ENCODE measurements at places on chromosomes 2 and 18.

- peak; percentile 36 for DNase-seq
Measured at GRCh38 chr2:97806738-97807618, 93.6 kb downstream of the ZAP70 start.

DNA sequence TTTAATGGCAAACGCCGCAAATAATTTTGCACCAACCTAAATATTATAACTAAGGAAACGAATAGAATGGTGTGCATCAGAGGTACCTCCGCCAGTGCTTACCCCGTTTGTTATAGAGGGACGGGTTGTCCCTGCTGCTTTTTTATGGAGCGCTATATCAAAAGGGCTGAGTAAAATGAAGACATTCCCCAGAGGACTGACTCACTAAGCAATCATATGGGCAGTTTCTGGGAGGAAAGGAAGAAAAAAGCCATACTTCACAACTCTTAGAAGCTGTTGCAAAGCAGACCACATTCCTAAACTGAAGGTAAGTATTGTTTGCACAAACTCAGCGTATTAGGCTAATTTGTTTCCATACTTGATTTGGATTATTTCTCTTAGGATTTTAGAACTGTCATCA, 12.9 kb downstream of the ID2 start:
- no peak for DNase-seq

DNA sequence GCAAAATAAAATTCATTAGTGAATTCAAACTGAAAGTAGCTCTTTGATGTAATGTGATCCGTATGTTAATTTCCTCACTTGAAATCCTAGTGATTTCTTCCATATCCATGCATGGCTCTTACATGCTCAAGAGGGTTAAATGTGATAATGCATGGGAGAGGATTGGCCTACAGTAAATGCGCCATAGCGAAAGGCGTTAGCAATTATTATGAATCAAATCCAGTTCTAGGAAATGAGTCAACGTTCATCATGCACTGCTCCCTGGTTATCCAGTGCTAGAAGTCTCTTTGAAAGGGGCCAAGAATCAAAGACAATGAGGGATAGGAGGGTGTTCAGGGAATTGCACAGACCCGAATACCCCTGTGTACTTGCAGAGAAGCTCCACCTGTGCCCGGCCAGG, 101.4 kb upstream of the RASGRP3 start:
- DNase-seq, result no peak

DNA sequence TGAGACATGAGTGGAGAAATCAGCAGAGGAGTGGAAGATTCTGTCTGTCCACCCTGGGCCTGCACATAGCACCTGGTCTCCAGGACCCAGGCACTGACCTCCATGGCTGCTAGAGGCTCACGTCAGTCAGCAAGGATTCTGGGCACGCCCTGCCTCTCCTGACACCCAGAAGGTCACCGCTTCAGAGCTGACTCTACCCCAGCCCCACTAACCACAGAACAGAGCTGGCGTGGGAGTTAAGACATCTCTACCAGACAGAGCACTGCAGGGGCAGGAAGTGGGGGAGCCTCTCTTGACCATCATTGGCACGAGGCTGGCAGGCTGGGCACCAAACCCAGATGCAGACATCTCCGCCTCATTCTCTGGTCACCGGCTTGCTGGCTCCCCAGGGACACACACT, 3.0 kb downstream of the ADCY3 start:
- no peak for DNase-seq

DNA sequence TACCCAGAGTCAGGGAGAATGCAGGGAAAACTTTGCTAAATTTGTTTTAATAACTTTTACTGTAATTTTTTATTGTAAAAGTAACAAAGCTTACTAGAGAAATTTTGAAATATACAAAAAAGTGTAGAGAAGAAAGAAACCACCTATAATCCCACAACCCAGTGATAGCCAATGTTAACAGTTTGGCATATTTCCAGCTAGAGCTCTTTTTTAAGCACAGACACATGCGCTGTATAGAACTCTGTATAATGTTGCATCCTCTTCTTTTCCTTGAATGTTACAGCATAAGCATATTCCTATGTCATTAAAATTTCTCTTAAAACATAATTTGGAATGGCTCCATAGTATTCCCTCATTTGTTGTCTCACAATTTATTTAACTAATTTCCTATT, 37.4 kb upstream of the EPAS1 start:
- DNase-seq, result no peak

- peak; percentile 58 for DNase-seq
Measured at GRCh38 chr2:106095478-106096298, 98.4 kb downstream of the UXS1 start.

DNA sequence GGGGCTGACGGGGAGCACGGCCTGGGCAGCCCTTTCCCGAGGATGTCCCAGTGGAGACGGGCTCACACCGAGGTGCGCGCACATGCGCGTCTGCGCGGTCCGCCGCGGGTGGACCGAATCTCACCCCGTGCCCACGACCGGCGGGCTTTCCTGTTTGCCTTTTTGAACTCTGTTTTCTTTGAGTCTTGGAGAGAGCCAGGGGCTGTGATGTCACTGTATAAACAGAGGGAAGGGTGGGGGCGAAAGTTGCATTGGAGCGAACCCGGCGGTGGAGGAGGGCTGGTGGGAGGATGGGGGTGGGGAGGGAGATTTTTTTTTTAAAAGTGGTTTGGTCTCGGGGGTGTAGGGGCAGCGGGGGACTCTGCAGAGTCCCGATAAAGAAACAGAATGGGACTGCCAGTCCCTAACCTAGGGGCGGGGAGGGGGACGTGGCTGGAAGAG, 141.2 kb upstream of the CTAGE1 start:
- no peak for DNase-seq

GRCh38 chr18:76958692-76959341, 136.5 kb downstream of the ZNF236 start:
- DNase-seq, result no peak

- DNase-seq, result no peak
Measured at GRCh38 chr2:229665158-229665557, 49.2 kb downstream of the DNER start.

DNA sequence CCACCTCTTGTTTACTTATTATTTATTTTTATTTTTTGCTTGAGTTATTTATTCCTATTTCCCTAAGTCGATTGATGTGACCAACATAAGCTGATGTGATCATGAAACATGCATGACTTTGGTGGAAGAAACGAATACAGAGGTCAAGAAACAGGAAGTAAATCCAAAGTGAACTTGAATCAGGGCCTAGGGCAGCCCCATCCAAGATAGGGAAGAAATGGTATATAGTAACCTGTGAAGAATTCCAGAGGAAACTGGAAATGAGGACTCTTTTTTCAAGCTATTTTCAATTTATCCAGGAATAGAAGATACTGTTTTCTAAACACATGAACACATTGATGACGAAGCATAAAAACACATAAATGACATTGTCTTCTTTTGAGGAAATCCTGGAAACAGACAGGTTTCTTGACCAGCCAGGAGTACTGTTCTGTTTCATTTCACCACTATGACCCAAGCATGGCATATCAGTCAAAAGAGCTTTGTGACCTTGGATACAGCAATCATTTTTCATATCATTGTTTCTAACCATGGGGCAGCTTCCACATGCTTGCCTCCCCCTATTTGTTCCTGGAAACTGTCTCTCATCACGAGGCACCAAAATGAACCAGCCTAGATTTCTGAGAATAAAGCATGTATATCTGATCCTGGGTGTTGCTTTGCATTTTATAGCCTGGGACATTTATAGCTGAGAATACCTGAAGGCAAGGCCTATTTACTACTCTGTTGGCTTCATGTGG, 9.1 kb upstream of the LCLAT1 start:
- DNase-seq, result no peak

DNA sequence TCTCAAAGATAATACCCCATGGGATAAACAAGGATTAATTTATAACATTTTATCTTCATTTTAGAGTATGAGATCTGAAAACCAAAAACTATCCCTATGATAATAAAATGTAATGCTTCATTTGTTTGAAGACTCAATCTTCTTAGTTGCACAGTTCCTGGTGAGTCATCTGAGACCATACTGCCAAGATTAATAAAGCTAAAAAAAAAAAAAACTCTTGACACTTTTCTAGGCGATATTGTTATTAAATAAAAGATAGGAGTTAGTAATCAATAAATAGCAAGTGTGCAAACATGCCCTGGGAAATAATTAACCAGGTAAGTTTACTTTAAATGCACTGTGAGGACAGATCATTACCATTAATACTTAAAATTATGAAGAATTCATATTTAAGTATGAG, 83.9 kb downstream of the RPE start:
- no peak for DNase-seq

DNA sequence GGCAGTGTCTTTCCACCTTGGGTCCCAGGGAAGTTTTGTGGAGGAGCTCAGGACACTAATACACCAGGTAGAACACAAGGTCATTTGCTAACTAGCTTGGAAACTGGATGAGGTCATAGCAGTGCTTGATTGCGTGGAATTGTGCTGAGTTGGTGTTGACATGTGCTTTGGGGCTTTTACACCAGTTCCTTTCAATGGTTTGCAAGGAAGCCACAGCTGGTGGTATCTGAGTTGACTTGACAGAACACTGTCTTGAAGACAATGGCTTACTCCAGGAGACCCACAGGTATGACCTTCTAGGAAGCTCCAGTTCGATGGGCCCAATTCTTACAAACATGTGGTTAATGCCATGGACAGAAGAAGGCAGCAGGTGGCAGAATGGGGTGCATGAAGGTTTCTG, 5.9 kb downstream of the CTLA4 start:
- no peak for DNase-seq

DNA sequence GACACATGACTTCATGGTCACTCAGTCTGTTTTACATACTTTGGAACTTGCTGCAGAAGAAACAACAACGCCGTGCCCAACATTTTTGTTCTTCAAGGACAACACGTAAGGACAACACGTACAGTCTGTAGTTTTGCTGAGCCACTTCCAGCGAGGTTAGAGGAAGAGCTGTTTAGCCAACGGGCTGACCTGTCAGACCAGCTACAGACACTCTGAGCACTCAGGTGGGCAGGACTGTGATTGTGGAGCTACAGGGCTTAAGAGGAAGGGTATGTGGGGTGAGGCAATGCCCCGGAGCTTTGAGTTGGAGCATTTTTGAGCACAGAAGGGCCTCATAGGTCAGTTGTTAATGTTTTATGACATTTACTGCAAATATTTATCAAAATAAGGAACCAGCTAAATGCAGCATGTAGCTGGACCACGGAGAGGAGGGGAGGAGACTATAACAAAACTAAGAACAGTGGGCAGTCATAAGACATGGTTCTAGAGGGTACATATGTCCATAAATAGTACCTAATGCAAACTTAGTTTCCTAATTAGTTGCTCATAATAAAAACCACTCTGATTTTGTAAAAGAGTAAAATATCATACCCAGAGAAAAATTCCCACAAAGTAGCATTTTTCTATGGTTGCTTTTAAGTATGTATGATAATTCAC, 26.3 kb upstream of the NPC1 start:
- DNase-seq, result no peak

- no peak for DNase-seq
Measured at GRCh38 chr2:44107974-44108373, 60.7 kb upstream of the PPM1B start.

DNA sequence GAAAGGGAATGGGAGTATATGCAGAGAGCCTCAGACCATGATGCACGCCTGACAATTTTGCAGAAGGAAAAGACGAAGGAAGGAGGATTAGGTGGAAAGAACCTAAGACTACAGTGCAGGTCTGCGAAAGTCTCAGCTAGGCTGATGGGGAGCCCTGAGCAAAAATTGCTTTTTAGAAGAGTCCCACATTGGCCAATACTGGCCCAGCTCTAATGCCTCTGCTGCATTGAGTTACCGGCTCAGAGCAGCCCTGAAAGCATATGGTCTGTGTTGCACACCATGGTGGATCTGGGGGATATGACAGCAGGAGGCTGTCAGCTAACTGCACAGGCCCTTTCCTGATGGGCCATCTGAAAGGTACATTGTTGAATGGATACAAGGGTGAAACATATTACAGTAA, 48.3 kb upstream of the CAVIN2 start:
- no peak for DNase-seq

GRCh38 chr2:136395582-136395981, 277.6 kb upstream of the CXCR4 start:
- DNase-seq, result no peak

DNA sequence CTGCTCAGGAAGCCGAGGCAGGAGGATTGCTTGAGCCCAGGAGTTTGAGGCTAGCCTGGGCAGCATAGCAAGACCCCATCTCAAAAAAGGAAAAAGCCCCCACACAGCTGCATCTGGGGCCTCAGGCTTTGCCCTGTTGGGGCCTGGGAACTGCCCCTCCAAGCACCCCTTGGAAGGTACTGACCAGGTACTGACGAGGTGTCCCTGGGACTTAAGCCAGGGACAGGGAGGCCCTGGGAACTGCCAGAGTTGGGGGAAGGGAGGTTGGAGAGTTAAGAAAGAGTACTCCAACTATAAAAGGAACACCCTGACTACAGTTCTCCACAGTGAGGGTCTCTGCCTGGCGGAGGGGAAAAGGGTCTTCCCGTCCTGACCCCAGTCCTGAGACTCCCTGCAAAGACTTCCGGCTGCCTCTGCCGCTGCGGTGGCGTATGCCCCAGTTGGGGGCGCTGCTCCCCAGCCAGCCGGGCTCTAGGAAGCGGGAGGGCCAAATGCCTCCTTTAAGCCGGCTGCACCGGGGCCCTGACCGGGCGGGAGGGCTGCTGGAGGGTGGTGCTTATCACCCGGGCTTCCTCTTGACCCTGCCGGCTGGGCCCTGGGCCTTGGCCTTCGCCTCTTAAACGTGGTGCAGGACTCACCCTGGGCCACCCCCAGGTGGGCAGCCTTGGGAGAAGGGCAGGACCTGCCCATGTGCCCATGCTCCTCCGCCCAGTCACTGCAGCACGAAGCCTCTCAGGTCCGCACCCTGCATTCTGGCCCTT, 12.8 kb downstream of the SLC30A3 start:
- DNase-seq, result no peak

DNA sequence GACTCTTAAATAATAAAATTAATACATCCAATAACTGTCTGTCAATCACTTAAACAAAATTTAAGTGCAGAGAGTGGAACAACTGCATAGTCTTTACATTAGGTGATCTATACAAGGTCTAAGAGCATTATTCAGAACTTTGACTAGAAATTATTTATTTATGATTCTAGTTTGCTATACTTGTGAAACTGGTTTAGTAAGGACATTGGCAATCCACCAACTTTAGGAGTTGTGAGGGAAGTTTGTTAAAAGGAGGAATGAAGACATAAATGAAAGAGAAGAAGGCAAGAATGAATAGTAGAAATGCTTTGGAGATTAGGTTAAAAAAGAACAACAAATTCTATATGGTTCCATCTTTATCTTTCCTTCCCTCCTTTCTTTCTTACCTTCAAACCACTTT, 217.5 kb downstream of the GPD2 start:
- DNase-seq, result no peak

- DNase-seq, result no peak
Measured at GRCh38 chr18:62368100-62368499, 43.0 kb downstream of the TNFRSF11A start.

- no peak for DNase-seq
Measured at GRCh38 chr2:109595644-109596043, 18.1 kb downstream of the SEPTIN10 start.

DNA sequence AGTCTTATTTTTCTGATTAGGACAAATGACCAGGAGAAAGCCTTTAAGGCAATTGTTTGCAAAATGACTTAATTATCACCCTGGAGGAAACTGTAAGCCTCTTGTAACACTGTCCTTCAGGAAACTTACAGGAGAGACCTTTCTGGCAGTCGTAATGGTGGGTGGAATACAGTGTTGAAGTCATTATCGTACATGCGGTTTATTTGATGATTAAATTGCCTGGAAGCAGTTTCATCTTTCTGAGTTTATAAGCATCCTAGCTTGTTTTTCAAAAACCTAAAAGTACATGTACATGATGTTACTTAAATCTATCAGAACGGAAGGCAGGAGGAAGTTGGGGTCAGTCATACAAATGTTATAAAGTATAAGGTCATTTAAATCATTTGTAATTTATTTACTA, 86.2 kb upstream of the RAB27B start:
- DNase-seq, result no peak

Data from stimulated activated CD8-positive, alpha-beta memory T cell treated with anti-CD3 and anti-CD28 coated beads, Interleukin-15, amount 100 ng/mL, for 4 hours (primary cell).